ENCODE measurements at places on chromosomes 4 and X.

- no peak for DNase-seq
Observed at GRCh38 chr4:38056011-38056685, 96.0 kb downstream of the PTTG2 start.

DNA sequence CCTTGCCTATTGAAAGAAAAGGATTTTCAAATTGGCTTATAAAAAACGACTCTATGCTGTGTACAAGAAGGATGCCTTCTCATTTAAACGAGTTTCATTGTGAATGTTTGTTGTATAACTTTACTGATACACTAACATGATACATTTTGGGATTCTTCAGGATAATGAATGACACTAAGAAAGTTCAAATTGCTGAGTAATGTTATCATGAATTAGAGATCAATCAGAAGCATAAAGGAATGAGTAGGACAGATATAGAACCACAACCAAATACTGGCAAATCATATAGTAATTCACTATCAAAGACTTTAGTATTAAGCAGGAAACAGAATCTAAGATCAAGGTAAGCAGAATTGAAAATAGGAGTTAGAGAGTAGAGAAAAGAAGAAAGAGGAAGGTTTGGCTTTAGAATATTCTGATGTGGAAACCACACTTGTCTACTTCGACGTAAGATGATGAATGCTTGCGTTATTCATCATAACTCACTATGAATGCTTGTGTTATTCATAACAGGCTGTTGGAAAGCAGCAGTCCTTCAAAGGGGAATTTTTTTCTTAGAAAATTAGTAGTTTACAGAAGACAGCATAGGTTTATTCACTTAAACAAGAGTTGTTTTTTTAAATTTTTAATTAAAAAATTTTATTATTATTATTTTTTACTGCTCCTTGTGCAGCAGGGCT lies 13.4 kb downstream of the CCDC158 start:
- no peak for DNase-seq

GRCh38 chr4:133839326-133839725 lies 362.3 kb downstream of the PABPC4L start:
- DNase-seq = no peak

GRCh38 chr4:123305736-123306135 lies 90.9 kb upstream of the SPRY1 start:
- DNase-seq = no peak

DNA sequence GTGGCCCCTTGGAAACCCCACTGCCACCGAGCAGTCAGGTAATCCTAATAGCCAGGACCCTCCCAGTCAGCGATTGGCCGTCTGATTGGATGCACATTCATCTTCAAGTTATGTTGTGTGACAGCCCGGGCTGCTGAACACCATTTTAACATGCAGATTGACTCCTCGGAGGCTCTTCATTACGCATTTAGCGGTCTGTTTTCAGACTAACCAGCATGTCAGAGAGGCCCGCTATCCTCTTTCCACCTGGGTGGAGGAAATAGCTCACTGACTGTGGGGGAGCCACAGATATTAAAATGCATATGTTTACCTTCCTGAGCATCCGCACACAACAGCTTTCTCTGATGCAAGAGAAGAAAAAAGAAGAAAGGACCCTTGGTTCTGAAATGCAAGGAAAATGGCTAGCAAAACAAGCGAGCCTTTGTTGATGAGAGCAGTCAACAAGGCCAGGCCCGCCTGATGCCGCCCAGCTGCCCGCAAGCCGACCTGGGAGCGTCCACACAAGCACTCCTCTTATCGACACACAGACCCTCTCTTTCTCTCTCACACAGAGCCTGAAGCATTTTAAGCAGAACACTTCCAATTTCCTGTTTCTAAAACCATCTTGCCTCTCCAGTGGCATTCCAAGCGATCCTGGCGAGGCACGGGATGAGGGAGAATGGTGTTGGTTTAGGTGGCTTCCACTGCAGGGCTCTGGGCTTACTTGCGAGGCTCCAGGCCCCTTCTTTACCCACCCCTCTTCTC lies 118.3 kb downstream of the MGST2 start:
- DNase-seq = no peak

DNA sequence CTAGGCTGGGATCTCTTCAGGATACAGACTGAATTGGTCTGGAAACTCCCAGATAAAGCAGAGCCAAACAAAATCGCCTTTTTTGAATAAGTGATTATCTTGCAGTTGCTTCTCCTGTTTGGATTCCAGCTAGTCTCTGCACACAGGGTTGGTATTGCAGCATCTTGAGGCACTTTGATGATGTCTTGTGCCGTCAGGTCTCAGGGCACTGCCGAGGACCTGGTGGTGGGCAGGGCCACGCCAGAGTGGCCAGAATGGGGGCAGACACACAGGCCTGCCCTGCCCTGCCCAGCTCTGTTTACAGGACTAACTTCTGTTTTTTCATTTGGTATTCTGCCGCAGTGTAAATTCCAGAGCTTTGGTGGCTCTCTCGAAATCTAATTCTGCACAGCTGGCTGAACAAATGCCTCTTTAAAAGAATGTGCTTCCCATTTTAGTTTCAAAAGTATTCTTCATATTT lies 276.1 kb downstream of the NR3C2 start:
- no peak for DNase-seq

GRCh38 chr4:3869174-3869572 lies 103.0 kb downstream of the ADRA2C start:
- no peak for DNase-seq

DNA sequence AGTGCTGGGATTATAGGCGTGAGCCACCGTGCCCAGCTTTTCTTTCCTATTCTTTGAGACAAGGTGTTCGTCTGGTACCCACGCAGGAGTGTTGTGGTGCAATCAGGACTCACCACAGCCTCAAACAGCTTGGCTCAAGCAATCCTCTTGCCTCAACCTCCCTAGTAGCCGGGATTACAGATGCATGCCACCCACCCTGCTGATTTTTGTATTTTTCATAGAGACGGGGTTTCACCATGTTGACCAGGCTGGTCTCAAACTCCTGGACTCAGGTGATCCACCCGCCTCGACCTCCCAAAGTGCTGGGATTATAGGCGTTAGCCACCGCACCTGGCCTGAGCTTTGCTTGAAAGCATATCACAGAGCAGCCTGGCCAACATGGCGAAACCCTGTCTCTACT lies 1.5 kb upstream of the CRLF2 start:
- DNase-seq = no peak

GRCh38 chrX:37420185-37420584 lies 71.0 kb downstream of the PRRG1 start:
- DNase-seq = no peak

DNA sequence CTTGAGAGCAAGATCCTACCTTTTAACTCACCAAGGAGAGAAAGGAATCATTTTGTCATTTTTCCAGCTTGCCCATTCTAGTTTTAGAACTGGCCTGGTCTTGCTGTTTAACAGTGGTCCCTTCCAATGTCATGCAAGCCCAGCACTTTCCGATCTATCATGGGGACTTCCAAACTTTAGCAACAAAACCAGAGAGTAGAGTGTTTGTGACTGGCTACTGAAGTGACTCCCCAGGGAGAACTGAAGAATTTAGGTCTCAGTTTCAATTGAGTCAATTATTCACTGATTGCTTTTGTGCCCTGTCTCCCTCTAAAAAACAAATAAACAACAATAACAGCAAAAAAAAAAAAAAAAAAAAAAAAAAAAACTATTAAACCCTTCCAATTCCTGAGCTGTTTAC lies 108.3 kb downstream of the LHFPL1 start:
- DNase-seq = no peak

GRCh38 chr4:183919141-183919540 lies 14.0 kb downstream of the STOX2 start:
- DNase-seq = no peak

DNA sequence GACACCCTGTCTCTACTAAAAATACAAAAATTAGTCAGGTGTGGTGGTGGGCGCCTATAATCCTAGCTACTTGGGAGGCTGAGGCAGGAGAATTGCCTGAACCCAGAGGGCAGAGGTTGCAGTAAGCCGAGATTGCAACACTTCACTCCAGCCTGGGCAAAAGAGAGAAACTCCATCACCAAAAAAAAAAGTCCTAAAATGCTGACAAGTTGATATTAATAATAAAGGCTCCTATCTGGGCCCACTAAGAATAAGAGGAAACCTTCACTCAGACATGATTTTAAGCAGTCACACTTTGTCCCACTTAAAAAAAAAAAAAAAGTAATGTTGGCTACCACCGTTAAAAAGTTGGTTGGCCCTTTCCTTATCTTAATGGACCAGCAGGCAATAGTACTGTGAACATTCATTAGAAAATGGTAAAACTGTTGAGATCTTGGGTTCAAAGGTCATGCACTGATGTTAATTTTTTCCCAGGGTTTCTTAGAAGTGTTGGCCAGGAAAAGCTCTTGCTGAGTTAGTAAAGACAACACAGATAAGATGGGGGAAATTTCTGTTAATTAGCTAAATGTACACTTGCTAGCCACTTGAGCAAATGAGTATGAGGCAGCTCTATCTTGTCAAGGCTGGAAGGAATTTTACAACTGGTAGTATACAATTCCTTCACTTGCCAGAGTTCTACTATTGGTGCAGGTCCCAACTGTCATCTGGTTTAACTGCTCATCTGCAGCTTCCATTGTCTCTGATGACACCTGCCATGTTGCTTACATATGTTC lies 43.6 kb upstream of the BMP2K start:
- DNase-seq = no peak

DNA sequence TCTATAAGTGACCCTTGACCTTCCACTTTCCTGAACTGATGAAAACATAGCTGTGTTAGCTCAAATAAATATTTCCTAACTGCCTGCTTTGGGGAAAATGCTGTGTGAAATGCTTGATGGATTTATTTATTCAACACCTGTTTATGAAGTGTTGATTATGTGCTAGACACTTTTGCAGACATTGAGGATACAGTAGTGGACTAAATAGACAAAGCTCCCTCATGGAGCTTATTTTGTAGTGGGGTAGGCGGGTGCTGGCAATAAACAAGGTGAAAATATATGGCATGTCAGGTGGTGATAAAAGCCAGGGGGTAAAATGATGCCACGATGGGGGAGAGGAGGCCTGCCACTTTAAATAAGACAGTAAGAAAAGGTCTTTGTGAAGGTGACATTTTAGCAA lies 50.2 kb upstream of the TLR3 start:
- no peak for DNase-seq

DNA sequence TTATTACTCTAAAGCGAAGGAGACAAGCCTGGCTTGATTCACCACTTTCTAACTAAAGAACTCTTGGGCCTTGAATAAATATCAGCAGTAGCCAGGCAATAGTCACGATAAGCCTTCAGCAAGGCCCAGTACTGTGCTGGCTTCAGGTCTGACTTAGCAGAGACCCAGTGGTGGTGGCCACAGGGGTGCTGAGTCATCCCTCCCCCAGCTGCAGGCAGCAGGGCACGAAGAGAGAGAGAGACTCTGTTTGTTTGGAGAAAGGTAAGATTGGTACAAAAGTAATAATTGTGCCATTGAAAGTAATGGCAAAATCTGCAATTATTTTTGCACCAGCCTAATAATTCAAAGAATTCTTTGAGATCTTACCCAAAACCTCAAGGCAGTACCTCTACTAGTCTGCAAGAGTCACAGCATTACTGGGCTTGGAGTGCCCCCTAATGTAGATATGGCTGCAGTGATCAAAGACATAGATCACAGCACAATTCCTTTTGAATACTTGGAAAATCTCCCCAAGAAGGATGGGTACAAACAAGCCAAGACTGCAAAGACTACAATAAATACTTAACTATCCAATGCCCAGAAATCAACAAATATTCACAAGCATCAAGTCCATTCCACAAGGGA lies 159.5 kb upstream of the USP38 start:
- no peak for DNase-seq

DNA sequence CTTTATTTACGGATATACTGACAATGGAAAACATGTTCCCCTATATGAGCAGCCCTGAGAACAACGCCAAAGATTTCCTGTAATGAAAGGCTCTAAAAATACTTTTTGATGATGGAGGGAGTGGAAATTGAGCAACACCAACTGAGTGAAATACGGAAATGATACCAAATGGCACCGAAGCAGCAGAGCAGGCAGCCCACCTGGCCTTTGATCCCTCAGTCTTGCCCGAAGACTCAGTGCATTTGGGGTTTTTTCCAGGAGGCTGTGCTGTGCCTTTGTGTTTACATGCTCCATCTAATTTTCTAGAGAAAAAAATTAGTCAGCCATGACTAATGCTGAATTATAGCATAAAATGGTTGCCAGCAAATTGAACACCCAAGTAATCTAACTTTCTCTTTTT lies 169.9 kb upstream of the RBPJ start:
- DNase-seq = no peak

DNA sequence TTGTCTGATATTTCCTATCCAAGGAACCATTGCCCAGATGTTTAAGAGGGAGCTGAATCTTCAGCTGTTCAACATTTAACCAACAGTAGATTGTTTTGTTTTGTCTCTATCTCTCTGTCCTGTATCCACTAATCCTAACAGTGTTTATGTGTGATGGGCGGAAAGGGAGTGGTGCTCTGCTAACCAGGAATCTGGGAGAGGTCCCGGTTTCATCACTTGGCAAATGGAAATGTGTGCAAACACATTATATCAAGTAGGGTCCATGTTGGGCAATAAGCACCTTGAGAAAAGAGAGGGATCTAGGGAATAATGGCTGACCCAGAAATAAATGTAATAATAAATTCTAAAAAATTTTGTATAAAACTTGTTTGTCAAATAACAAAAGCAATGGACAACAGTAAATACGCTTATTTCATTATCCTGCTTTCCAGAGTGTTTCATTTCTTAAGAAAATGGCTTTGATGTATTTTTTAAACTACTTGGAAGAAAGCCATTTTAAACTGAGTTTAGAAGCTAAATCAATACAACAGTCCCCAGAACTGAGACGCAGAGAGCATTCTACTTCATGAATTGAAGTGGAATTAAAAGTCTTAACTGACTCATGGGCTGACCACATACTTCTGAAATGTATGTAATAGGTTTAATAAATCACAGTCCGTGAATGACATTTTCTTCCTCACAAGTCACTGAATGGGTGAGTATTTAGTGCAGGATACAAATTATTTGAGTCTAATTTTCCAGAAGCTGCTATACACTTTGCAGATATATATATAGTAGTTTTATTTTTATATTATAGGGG lies 55.8 kb downstream of the EMCN start:
- DNase-seq = no peak

DNA sequence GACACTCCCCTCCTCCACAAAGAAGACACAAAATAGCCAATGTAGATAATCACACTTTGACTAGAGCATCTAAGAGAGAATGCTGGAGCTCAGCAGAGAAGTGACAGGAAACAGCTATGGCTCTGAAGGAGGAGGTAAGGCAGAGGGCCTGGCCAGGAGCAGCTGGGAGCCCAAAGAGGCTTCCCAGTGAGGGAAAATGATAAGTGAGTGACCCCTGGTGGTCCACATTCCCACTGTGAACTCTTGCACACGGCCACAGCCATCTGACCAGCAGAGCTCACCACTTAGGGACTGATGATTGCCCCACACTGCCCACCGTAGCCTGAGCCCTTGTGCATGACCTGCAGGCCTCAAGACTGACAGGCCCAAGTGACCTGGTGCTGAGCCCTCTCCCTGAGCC lies 162.7 kb upstream of the GALNTL6 start:
- no peak for DNase-seq
